Testis (tissue), 5 donors: ENCODE measurements at places on chromosomes 13 and 19. TPM values are rescaled to one million over a fixed set of nuclear protein-coding genes. Genes with fewer than 3 reads are reported as not detected.

TINCR gene
- 3.0 TPM for polyA plus RNA-seq

DNA sequence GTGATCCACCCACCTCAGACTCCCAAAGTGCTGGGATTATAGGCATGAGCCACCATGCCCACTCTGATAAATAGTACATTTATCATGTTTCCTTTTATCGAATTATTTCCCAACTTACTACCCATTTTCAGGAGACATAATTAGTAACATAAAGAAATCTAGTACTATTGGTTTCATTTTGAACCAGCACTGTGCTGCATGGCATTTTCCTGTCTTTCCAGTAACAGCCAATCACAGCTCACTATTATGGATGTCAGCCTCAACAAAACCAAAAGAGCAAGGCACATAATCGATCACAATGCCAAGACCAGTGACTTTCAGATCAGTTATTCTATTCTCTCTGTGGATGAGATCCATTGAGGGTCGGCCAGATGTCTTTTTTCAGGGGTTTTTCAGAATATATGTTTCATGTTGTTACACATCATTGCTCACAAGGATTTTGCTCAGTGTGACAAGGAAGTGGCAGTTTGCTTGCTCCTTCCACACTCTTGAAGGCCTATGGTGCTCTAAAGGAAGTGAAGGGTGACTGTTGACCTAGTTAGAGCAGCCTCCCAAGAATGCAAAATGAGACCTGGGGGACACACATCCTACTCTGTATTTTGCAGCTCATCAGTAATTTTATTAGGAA is 233.4 kb downstream of the KCNRG start:
- no peak for DNase-seq
- H3K36me3 ChIP-seq: no peaks in the 10 kb centered on the region
- no peaks in the 10 kb centered on the region for H3K27me3 ChIP-seq
- H3K4me1 ChIP-seq: no peaks in the 10 kb centered on the region

GRCh38 chr13:26208287-26208686 is 13.8 kb downstream of the RNF6 start:
- DNase-seq: no peak
- H3K27ac ChIP-seq: no peak overlapping the region
- no peaks in the 10 kb centered on the region for H3K4me1 ChIP-seq

- H3K36me3 ChIP-seq: no peaks in the 10 kb centered on the region
- no peaks in the 10 kb centered on the region for H3K27me3 ChIP-seq
- H3K27ac ChIP-seq: no peak overlapping the region
- no peak for DNase-seq
Observed at GRCh38 chr19:32082028-32082427, 263.4 kb upstream of the ZNF507 start.

DNA sequence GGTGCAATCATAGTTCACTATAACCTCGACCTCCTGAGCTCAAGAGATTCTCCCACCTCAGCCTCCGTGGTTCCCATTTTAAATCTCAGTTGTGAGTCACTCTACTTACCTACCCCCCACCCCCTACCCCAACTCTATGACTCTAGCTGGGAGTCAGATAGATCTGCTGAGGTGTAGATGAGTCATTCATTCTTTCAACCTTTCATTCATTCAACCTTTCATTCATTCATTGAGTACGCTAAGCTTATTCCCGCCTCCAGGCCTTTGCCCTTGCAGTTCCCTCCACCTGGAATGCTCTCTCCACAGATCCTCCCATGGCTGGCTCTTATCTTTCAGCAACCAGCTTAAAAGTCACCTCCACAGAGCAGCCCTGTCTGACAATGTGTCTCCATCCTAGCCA is 1.1 kb upstream of the MAST1 start:
- peaks cover 6% of the 10 kb centered on the region for H3K27me3 ChIP-seq
- no peaks in the 10 kb centered on the region for H3K36me3 ChIP-seq
- H3K4me1 ChIP-seq: peaks cover 5% of the 10 kb centered on the region

DNA sequence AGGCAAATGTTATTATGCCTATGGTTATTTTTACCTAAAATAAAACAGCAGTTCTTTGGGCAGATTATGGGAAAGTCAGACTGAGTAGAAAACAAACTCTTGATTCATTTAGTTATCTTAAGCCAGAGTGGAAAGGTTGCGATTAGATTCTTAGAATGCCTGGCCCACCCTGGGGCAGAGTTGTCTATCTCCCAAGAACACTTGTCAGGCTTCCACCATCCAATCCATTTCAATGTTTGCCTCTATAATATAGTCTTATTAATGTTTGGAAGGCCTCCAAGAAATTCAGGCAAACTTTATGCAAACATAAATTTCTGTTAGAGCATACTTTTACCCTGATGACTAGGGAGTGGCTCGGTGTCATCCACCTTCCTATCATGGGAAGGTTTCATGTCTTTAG is 207.0 kb downstream of the SLITRK6 start:
- no peak overlapping the region for H3K4me3 ChIP-seq
- no peak for DNase-seq
- H3K4me1 ChIP-seq: no peaks in the 10 kb centered on the region
- H3K36me3 ChIP-seq: no peaks in the 10 kb centered on the region

GRCh38 chr13:44920013-44920412 is 69.3 kb downstream of the NUFIP1 start:
- H3K4me3 ChIP-seq: no peak overlapping the region
- H3K27ac ChIP-seq: peak overlapping the region; percentile 97
- no peak for DNase-seq
- no peaks in the 10 kb centered on the region for H3K36me3 ChIP-seq

GRCh38 chr13:49046519-49046918 is 70.8 kb downstream of the FNDC3A start:
- H3K4me3 ChIP-seq: no peak overlapping the region
- H3K27me3 ChIP-seq: no peaks in the 10 kb centered on the region
- no peak overlapping the region for H3K27ac ChIP-seq

DNA sequence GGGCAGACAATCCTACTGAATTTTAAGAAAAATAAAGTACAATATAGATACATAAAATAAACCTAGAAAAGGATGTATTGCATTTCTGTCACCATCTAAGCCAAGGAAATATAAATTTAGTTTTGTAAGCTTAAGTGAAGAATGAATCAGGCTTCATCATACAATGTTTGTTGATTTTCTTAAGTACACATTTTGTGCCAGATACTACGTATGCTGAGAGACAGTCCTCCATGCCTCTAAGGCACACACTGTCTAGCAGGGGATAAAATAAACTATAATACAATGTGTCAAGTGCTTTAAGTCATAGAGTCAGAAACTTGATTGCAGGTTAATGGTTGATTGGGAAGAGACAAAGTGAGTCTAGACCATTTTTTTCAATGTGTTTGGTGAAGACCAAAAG is 465.7 kb downstream of the TBC1D4 start:
- no peaks in the 10 kb centered on the region for H3K4me1 ChIP-seq
- DNase-seq: no peak
- no peak overlapping the region for H3K4me3 ChIP-seq

DNA sequence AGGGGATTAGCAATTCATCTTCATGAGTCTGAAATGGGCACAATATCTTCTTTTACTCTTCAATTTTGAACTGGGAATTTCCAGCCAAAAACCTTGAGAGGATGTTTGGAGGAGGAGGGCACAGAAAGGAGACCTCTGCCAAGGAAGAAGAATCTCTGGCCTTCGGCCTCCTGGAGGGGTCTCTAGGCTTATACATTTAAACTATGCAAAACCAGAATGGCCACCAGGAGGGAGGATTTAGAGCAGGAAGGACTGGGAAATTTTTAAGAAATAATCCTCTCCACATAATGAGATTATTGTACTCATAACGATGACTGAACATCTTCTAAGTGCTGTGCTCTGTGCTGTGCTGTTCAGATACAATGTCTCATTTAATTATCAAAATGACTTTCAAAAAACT is 325.9 kb downstream of the NDFIP2 start:
- no peak for DNase-seq
- no peak overlapping the region for H3K4me3 ChIP-seq
- H3K4me1 ChIP-seq: peaks cover 11% of the 10 kb centered on the region

DNA sequence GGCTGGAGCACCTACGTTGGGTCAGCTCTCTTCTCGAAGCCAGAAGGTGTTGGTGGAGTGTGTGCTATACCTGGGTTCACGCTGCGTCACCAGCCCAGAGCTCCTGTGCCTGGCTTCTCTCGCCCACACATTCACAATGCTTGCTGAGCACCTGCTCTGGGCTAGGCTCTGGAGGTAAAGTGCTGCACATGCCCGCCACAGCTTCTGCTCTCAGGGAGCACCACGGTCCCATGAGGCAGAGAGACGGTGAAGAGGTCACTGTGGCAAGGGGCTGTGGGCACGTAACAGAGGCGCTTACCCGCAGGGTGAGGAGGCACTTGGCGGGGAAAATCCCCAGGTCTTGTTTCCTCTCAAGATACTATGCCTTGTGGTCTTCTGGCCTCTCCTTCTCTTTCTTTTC is 174.2 kb downstream of the TEX29 start:
- H3K36me3 ChIP-seq: no peaks in the 10 kb centered on the region
- H3K27ac ChIP-seq: no peak overlapping the region
- no peaks in the 10 kb centered on the region for H3K4me1 ChIP-seq
- no peak overlapping the region for H3K4me3 ChIP-seq
- no peaks in the 10 kb centered on the region for H3K27me3 ChIP-seq

- H3K27ac ChIP-seq: no peak overlapping the region
- H3K4me1 ChIP-seq: no peaks in the 10 kb centered on the region
- H3K27me3 ChIP-seq: no peaks in the 10 kb centered on the region
- no peak overlapping the region for H3K4me3 ChIP-seq
- no peak for DNase-seq
- no peaks in the 10 kb centered on the region for H3K36me3 ChIP-seq
Observed at GRCh38 chr13:103284466-103284865, 218.2 kb upstream of the SLC10A2 start.

DNA sequence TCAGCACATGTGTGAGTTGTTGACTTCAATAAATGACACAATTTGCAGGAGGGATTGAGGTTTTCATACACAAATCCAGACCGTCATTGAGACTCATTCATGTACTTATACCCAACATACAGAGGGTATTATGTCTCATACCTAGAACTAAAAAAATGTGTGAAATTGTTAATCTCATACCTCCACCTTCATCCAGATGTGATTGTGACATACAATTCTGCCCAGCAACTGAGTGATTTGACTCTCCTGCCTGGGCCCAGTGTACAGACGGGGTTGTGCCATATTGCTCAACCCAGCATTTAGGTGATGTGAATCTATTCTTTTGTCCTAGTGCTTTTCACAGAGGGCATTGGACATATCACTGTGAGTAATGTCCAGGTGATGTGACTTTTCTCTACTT is 12.6 kb upstream of the ZNF681 start:
- H3K27ac ChIP-seq: no peak overlapping the region
- no peak overlapping the region for H3K4me3 ChIP-seq
- H3K36me3 ChIP-seq: no peaks in the 10 kb centered on the region

DNA sequence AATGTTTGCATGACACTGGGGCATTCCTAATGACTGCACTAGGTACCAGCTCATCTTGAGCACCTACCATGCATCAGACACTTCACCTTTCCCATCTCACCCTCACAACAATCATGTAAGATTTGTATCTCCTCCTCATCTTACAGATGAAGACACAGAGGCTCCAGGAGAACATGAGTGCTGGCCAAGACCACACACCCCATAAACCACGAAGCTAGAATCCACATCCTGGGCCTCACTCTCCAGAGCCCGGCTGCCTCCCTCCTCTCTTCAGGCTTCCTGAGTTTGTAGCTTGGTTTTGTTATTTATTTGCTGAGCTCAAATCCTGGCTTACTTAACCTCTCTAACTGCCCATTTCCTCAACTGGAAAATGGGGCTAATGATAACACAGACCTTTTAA is 25.9 kb downstream of the FAM216B start:
- H3K36me3 ChIP-seq: no peaks in the 10 kb centered on the region
- no peak overlapping the region for H3K27ac ChIP-seq
- no peaks in the 10 kb centered on the region for H3K27me3 ChIP-seq
- H3K4me3 ChIP-seq: no peak overlapping the region

- H3K36me3 ChIP-seq: no peaks in the 10 kb centered on the region
- no peak overlapping the region for H3K27ac ChIP-seq
- peaks cover 6% of the 10 kb centered on the region for H3K4me1 ChIP-seq
Observed at GRCh38 chr13:113651511-113652403, 6.2 kb downstream of the ATP4B start.

DNA sequence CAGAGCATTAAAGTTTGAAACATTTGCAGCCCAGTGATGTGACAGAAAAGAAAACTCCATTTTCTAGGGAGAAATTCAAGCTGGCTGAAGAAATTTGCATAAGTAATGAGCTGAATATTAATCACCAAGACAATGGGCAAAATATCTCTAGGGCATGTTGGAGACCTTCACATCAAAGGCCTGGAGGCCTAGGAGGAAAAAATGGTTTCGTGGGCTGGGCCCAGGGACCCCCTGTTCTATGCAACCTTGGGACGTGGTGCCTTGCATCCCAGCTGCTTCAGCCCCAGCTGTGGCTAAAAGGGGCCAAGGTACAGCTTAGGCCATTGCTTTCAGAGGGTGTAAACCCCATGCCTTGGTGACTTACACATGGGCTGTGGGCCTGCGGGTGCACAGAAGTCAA is 5.7 kb upstream of the CLEC4M start:
- H3K27me3 ChIP-seq: no peaks in the 10 kb centered on the region
- DNase-seq: no peak
- H3K27ac ChIP-seq: no peak overlapping the region
- H3K4me1 ChIP-seq: no peaks in the 10 kb centered on the region
- no peaks in the 10 kb centered on the region for H3K36me3 ChIP-seq

DNA sequence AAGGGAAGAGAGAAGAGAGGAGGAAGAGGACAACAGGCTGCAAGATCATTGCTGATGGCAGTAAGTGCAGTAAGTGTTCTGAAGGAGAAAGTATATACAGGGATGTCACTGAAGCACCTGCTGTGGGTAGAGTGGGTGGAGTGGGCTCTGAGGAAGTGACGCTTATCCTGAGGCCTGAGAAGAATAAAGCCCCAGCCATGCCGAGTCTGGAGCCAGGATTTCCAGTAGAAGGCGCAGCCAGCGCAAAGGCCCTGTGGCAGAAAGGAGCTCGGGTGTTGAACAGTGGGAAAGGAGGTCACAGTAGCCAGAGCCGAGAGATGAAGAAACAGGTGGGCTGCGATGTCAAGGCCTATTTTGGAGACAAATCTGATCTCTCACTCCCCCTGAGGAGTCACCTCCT is 31.8 kb upstream of the ADGRE5 start:
- DNase-seq: no peak
- H3K27me3 ChIP-seq: no peaks in the 10 kb centered on the region
- no peak overlapping the region for H3K4me3 ChIP-seq
- H3K27ac ChIP-seq: no peak overlapping the region

GRCh38 chr19:49688531-49689132 is 762 bp upstream of the ADM5 start:
- no peak overlapping the region for H3K27ac ChIP-seq
- H3K4me3 ChIP-seq: no peak overlapping the region
- DNase-seq: no peak

DNA sequence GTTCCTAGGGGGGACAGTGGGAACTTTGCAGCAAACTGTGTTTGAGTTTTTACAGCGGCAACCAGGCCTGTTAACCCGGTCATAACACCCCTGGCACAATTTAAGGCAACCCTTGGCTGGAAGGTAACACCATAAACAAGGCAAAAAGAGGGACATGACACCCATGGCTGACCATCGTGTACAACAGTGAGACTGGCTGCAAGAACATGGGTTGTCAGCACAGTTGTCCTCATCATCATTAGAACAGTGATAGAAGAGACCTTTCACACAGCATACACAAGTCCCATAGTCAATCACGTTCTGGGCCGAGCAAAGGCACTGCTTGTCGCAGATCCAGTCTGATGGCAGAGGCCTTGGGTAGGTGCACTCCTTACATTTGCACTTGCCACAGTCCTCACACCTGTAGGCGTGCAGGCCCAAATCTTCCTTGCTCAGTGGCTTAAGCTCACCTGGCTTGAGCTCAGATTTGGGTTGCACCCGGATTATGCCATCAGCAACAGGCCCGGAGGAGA is 4.1 kb downstream of the SPRY2 start:
- peak overlapping the region; percentile 94 for H3K27ac ChIP-seq
- H3K4me1 ChIP-seq: peaks cover 6% of the 10 kb centered on the region
- no peak overlapping the region for H3K4me3 ChIP-seq
- H3K36me3 ChIP-seq: no peaks in the 10 kb centered on the region
- no peaks in the 10 kb centered on the region for H3K27me3 ChIP-seq
